AG04450 (cell line): ENCODE measurements at places on chromosomes 3 and 15. TPM values are rescaled to one million over a fixed set of nuclear protein-coding genes. Genes with fewer than 3 reads are reported as not detected.
A peak's percentile ranks its signal among the peaks of the same experiment; 100 is the strongest.

DNA sequence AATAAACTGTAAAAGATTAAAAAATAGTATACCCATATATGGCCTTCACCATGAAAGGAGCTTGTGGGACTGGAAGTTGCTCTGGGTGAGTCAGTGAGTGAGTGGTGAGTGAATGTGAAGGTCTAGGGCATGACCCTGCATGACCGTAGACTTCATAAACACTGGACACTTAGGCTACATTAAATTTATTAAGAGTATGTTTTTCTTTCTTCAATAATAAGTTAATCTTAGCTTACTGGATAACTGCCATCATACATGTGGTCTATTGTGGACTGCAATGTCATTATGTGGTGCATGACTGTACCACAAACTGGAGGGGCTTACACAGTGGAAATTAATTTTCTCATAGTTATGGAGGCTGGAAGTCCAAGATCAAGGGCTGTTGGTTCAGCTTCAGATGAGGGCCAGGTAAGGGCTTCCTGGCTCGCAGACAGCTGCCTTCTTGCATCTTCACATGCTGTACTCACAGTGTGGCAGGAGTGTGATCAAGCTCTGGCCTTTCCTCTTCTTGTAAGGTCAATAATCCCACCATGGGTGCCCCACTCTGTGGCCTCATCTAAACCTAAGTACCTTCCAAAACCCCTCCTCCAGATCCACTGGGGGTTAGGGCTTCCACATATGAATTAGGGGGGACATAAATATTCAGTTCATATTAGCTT, 40.8 kb upstream of the PRR23E start:
- DNase-seq = no peak

DNA sequence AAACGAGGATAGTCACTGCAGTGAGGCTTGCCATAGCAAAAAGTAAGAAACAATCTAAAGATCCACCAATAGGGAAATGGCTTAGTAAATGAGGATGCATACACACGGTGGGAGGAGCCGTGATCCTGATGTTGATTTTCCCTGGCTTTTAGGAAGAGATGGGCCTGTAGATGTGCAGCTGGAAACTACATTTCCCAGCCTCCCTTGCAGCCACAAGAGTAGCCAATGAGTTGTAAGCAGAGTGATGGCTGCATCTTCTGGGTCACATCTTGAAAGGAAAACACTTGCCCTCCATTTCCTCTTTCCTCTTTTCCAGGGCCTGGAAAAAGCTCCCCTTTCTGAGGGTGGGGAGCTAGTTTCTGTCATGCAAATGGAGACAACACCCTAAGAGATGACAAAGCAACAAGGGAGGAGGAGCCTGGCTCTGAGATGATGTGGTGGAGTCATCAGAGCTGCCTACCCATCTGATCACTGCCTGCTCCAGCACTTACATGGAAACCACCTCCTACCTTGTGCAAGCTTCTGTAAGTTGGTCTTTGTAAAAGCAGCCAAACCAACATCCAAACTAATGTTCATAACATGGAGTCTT, 139.1 kb downstream of the TLE3 start:
- DNase-seq = no peak

DNA sequence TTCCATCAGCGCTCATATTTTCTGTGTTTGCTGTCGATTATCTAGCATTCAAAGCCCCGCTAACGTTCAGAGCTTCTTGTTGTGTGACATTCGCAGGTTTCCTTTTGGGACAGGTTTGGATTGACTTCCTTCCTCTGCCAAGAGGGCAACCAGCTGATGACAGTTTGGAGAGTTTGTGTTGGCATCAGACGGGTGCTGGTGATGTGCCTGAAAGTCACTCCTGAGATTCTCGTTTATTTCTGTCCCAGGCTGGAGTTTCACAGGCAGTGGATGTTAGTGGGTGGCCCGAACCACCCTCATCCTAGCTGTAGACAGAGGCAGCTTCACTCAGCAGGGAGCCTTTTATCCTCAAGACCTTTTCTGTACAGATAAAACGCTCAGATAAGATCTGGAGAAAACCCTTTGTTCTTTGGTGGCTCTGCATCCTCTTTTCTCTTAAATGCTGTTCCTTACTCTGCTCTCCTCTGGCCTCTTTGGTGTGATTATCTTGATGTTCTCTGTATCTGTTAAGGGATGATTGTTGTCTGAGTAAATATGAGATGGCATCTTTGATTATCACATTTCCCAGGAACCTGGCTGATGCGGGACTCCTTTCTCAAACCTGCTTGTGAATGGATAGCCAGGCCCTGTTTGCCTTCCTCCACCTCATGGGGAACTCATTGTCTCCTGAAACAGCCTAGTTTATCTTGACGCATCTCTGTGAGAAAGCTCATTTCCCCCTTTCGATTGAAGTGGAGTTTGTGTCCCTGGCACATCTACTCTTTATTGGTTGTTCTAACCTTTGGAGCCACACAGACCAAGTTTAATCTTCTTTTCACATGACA, 35.9 kb downstream of the CGNL1 start:
- no peak for DNase-seq

DNA sequence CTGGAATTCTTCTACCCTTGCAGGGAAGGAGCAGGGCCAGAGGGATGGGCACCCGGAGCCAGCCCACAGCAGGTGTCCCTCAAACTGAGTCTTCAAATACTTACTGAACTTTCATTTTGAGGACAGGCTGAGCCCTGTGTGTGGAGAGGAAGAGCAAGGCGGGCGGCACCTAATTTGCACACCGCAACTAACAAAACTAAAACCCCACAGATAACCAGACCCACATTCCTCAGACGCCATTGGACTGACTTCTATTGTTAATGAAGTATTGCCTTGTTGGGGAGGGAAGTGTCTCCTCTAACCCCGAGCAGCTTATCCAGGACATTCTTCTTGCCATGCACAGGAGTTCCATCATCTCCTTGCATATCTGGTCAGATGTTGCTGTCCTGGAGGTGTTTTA, 105.2 kb upstream of the NR2E3 start:
- DNase-seq = no peak

DNA sequence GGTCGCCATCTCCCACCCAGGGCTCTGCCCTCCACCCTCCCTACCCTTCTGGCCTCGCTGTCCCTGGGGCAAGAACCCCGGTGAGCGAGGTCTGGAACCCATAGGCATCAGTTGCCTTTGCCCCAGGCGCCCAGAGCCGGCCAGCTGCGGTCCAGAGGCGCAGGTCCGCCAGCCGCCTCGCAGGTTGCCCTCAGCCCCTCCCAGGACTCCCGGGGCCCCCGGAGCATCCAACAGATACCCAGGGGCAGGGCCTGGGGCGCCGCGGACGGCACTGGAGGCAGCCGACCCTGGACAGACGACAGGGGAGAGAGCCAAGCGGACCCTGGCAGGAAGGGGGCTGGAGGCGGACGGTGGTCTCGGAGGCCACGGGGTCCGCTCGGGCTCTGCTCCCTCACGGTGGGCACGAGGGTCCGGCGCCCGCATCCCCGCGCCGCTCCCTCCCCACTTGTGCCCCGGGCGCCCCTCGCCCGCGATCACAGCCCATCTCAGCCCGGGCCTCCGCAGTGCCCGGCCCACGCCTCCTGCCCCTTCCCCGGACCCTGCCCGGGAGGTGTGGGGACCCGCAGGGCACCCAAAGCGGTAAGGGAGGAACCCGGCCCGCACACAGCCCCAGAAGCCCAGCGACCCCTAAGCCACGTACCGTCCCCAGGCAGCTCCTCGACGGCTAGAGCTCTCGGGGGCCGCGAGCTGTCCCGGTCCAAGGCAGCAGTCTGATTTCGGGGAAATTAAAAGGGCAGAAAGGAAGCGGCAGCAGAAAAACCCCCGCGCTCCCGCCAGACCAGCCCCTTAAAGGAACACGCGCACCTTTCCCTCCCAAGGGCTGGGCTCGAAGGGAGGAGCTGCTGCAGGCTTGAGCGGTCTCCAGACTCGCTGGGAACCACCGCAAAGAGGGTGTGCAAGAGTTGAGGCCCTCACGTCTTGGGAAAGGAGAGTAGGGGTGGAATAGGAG, at the start of gene HAPLN3:
HAPLN3 (minus strand) TSS at position 726 of the 949 bp plus-strand sequence. CDS start 8,246 bp downstream, outside the sequence.
- no peak for DNase-seq

- DNase-seq = peak; percentile 58
These were observed 13.2 kb upstream of the TRANK1 start for GRCh38 chr3:36957862-36958686.

DNA sequence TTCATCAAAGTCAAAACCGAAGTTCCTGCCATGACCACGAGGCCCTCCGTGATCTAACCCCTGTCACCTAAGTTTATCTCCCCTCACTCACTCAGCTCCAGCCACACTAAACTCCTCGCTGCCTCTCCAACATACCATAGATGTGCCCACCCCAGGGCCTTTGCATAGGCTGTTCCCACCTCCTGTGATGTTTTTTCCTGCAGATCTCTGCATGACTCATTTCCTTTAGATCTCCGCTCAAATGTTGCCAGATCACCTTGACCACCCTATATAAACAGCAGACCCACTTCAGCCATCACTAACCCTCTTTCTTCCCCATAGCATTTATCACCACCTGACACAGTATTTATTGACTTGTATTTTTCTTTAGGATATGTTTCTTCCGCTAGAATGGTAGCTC, 58.5 kb downstream of the HRH1 start:
- DNase-seq = no peak

- peak; percentile 48 for DNase-seq
These were observed 2.4 kb downstream of the VGLL4 start for GRCh38 chr3:11641316-11641682.

DNA sequence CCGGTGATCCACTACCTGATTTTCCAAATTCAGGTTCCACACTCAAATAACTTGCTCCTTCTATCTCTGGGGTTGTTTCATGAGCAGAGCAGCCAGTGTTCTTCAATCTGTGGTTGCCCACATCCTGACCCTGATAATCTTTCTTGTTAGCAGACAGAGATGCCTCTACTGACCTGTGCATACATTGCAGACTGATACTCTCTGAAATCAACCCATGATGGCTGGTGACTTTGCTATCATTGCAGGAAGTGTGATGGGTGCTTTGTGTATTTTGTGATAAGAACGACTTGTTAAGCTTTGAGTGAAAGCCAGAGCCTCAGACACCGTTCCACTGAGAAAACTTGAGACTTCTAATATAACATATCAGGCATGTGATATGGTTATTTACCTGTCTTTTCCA, 39.9 kb downstream of the GATM start:
- no peak for DNase-seq

Gene CHDH
- polyA plus RNA-seq = 0.01 and 0.02 TPM in 2 replicates

Gene PPP1R14D
- not detected in 2 replicates for polyA plus RNA-seq

Gene CXCR6
- polyA plus RNA-seq = not detected in 2 replicates

Gene CCR3
- polyA plus RNA-seq = not detected in 2 replicates
